HS-27A (cell line): ENCODE measurements at places on chromosomes 13 and 19.
A peak's percentile ranks its signal among the peaks of the same experiment; 100 is the strongest.

DNA sequence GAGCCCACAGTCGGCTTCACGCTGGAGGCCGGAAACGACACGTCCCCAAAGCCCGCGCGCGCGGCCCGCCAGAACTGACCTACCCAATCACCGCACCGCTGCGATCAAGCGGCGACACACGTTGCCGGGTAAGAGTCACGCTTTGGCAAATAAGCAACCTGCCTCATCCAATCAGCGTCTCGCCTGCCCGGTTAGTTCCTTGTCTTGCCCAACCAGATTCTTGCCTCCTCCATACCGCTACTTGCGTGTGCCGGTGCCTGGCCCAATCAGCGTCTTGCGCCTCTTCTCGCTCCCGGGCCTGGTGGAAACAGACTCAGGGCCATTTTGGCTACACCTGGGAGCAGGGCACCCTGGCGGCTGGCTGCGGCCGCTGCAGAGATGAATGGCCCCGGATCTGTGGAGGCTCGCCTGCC lies 11.6 kb upstream of the ZNF544 start:
- no peak for DNase-seq

DNA sequence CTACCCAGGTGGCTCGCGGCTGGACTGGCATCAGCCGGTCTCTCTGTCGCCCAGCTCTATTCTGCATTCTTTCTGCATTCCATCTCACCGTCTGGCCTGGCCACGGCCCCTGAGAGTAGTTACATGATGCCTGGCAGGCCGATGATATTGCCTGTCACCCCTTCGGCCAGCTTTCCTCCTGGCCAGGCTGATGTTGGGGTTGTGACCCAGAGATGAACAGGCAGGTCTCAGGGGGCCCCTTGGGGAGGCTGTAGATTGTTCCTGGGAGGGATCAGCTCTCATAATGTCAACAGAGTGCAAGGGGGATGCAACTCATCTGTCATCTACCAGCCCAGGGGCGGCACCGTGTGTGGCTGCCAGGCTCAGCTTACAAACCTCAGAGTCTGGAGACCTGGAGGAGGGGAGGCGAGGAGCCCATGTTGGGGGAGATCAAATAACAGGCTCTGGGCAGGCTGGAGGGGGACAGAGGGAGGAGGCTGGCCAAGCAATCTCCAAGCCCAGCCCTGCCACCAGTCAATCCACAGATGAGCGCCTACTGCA lies 13.6 kb upstream of the FBXO17 start:
- DNase-seq, result peak; percentile 59

DNA sequence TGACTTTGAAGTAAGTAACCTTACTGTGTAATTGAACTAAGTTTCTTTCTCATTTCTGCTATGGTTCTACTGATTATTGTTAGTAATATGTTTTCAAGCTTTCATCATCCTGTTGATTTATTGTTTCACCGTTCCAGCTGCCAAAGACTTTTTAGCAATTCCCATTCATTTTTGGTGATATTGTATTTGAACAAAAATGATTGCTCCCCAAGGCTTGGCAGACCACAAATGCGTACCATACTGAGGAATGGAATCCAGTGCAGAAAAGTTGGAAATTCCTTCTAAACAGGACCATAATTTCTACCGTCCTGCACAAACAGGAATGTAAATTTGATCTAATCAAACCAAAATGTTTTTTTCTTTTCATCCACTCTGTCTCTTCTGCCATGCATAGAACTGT lies 10.7 kb downstream of the EPSTI1 start:
- DNase-seq, result no peak

DNA sequence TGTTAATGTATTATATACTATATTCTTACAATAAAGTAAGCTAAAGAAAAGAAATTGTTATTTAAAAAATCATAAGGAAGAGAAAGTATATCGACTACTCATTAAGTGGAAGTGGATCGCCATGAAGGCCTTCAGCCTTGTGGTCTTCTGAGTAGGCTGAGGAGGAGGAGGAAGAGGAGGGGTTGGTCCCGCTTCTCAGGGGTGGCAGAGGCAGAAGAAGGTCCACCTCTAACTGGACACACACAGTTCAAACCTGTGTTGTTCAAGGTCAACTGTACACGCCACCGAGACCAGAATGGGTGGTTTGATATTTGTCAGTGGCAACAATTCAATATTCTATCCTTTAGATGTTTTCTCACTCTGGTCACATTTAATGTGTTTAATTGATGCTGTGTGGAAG lies 67.2 kb downstream of the ALOX5AP start:
- no peak for DNase-seq

- no peak for DNase-seq
Observed at GRCh38 chr19:1457031-1457739, 7.3 kb downstream of the APC2 start.

GRCh38 chr19:24033963-24034342 lies 53.0 kb upstream of the ZNF254 start:
- peak; percentile 29 for DNase-seq

GRCh38 chr19:33622505-33622808 lies 704 bp downstream of the CHST8 start:
- DNase-seq, result no peak

DNA sequence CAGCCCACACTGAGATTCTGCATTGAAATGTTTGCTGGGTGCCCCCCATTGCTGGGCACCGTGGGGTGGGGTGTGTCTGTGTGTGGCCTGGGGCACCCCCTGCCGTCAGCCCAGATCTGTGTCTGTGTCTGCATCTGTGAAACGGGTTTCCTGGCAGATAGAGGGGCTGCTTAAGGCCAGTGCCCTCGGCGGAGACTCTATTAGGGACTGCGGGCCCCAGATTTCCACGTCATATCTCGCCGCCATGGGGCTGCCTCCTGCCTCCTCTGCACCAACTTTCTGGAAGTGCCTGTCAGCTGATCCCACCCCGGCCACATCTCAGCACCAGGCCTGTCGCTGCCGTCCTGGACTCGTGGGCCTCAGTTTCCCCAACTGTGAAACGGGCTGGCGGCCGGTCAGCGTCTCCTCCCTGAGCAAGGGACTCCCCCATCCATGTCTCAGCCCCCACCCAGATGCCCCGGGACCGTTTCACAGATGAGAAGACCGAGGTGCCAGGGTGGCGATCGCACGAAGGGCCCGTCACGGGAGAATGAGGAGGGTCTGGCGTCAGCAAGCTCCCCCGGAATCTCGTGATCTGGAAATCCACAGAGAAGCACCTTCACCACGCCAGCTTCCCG lies 21.4 kb downstream of the ARID3A start:
- DNase-seq, result no peak
